ENCODE measurements at places on chromosomes 12 and 14.

DNA sequence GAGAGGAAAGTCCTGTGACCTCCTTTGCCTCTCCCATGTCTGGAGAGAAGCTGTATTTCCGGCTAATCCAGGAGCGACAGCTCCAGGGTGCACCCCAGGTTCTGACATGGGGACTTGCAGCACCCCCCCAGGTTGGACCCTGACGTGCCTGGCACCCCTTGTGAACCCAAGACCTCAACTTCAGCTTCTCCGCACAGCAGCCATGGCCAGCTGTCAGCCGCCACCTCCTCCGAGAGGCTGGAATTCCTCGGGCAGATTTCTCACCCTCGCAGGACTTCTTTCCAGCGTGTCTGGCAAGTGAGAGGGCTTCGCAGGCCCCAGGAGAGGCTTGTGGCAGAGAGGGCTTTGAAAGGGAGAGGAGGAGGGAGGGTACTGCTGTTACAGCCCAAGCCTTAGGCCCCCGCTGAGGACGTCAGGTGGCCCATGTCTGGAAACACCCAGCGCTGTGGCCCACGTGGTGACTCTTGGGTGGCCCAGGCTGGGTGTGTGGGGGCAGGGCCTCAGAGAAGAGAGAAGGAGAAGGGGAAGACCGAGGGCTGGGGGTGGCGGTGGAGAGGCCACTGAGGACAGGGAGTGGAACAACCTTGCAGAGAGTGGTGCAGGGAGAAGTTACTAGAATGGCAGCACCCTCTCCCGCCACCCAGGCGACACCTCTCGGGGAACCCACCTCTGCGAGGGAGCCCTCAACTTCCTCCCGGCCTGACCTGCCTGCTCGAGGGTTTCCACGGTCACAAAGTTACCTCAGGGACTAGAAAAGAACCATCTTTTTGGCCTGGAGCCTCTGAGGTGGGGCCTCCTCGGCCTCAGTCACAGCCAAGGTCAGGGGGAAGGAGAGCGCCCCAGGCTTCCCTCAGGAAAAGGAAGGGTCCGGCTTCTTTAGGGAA lies 11.7 kb upstream of the RPS6KL1 start:
- no peak for DNase-seq

GRCh38 chr12:74598819-74599218 lies 61.2 kb downstream of the ATXN7L3B start:
- no peak for DNase-seq

- DNase-seq: no peak
These were observed 18.5 kb upstream of the DHRS7 start for GRCh38 chr14:60183741-60184140.

DNA sequence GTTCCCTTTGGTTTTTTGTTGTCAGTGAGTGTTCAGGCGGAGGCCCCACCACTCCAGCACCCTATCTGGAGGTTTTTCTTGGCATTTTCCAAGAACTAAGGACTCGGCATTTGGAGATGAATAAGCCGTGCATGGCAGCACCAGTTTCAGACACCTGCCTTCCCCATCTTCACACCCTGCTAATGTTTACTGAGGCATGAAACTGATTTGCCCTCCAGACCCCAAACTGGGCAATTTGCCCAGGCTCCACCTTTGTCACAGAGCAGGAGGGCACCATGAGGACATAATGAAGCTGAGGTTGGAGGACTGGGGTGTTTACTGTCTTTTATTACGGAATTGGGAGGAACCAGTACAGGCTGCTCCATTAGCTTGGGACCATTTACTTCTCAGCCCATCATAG lies 113.4 kb downstream of the LGMN start:
- no peak for DNase-seq

DNA sequence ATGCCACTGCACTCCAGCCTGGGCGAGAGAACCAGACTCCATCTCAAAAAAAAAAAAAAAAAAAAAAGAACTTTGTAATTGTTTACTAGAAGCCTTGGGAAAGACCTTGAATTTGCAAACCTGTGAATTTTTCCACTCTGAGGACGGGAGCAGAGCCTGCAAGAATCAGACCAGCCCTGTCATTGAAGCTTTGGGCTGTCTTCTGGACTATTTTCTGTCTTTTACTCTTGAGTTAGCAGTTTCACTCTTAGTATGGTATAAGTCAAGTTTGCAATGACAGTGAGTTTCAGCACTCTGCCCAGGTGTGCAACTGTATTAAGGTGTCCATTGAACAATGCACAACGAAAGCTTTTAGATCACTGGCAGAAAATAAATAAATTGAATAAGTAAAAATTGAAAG lies 81.4 kb upstream of the KRAS start:
- no peak for DNase-seq

DNA sequence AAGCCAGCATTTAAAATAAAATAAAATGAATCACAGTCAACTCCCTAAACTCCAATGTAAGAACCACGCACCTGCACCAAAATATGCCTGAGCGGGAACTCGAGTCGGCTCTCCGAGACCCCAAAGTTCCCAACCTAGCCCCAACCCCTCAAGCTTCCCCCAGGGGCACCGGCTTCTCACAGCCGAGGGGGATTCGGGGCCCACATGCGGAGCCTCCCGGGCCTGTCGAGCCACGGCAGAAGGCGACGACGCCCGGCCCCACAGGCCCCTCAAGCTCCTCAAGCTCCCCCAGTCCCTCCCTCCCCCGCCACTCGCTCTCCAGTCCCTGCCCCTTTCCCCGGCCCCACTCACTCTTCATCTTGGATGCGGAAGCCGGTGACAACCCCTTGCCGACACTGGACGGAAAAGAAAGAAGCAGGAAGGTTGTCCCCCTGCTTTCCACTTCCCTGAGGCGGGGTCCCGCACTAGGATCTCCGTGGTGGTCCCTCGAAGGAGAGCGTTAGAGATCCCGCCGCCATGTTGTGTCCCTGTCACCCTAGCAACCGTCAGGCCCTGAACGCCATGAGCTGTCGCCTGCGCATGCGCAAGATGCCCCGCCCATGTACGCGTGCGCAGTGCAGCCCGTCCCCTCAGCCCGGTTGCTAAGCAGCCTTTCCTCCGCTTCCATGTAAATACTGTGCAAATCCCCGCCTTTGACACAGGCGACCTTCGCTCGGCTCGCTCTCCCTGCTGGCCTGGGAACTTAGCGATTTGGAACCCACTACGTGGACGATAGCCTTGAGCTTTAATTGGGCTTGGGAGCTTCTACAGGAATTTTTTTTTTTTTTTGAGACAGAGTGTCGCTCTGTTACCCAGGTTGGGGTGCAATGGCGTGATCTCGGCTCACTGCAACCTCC lies at the start of gene MOK:
TSS of gene MOK (minus strand) at position 554 of the 896 bp plus-strand sequence. CDS start at position 358, 196 bp downstream.
- DNase-seq: peak; percentile 95

- no peak for DNase-seq
These were observed 174.6 kb upstream of the C14orf180 start for GRCh38 chr14:104404922-104405321.

GRCh38 chr12:10205220-10205807 lies 7.4 kb upstream of the GABARAPL1 start:
- DNase-seq: no peak

DNA sequence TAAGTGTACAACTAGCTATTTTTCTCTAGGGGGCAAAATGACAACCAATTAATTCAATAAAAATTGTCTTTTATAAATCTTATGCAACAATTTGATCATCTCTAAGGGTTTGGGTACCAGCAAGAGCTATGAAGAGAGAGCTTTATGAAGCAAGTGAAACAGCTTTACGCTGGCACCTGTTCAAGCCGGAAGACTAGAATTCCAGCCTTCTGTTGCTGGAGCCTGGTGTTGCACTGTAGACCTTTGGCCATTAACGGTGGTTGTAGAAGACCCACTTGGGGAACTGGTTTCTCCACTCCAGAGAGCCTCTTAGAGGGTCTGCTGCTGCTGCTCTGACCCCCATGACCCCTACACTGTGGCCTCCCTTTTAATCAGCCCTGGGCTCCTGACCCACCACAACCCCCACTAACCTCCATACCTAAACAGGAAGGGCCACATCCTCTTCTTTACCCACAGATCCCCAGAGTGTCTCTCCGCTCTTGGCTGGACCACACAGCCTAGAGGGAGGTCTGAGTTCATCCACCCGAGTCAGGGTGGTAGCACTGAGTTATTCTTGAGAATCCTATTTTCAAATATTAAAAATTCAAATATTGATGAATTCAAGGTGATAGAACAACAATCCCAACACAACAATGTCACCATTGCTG lies 54.6 kb upstream of the STON2 start:
- no peak for DNase-seq

DNA sequence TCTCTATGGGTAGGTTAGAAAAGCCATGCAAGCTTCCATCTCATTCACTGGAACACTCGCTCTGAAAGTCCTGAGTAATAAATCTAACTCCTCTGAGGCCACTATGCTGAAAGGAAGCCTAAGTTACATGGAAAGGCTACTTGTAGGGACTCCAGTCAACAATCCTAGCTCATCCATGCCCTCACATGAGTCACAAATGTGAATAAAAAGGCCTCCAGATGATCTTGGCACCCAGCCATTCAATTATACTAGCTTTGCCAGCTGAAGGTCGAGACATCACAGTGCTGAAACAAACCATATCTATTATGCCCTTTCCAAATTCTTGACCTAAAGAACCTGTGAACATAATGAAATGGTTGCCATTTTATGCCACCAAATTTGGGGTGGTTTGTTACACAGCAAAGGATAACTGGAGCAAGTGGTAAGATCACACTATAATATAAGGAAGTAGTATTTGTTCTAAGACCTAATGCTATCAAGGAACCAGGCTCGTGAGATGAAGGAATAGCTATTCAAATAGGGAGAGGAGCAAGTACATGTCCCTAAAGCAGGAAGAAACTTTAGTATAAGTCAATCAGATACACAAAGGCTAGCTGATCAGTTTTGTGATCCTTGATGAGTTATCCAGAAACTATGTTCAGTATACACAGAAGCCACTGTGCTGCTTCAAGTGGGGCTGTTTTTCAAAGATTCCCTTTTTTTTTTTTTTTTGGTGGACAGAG lies 142.1 kb downstream of the MED13L start:
- no peak for DNase-seq

DNA sequence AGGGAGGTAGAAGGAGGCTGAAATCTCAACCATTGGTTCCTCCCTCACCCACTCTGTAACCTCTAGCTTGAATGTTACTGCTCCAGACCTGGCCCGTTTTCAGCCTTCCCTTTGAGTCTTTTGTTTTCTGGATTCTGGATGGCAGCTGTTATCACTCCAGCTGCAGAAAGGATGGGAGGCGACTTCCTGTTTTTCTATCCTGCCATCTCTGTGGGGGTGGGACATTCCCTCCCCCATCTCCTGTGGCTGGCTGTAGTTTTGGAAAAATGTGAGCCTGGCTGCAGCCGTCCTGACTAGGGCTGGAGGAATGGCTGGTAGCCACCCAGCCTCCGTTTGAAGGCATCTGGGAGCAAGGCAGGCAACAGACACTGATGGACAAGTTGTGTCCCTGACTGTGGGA lies 2.9 kb upstream of the PPFIBP1 start:
- no peak for DNase-seq

- no peak for DNase-seq
These were observed 132.1 kb downstream of the SLC5A8 start for GRCh38 chr12:101077791-101078528.

GRCh38 chr14:104433401-104434213 lies 146.0 kb upstream of the C14orf180 start:
- no peak for DNase-seq

GRCh38 chr14:99586761-99587459 lies 17.1 kb downstream of the CCDC85C start:
- no peak for DNase-seq

- DNase-seq: no peak
These were observed 9.4 kb downstream of the EP400 start for GRCh38 chr12:131959116-131959515.

DNA sequence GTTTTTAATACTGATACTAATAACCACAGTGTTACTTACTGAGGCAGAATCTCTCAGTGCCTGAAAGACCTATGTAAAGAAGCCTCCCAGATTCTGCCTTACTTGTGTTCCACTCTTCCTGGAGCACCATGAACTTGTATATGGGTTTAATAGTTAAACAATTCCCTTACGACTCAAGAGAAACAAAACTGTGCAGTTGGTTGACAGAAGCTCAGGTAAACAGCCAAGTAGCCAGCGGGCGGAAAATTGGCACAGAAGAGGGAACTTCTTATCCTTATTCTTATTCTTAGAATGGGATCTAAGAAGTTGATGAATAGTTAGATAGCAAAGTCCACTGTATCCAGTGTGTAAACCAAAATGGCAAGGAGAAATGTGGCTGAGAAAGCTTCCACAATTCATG lies 22.7 kb upstream of the MAGOHB start:
- no peak for DNase-seq

DNA sequence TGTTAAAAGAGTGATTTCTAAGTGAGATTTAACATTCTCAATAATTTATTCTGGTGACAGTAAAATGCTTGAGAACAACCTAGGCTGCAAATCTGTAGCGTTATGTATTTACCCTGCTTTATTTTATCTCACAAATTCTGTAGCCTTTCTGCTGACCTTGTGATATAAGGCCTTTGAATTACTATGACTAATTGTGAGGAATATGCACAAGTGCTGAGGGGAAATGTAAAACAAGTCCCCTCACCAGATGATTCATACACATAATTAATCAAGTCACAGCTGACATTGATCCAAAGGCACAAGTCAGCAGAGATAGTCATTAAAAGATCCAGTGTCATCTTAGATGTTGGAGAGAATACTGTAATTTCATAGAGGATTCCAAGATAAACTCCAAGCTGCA lies 992.7 kb upstream of the USP15 start:
- no peak for DNase-seq
